Fibroblast of lung (primary cell): ENCODE measurements at places on chromosomes 2 and 18. TPM values are rescaled to one million over a fixed set of nuclear protein-coding genes. Genes with fewer than 3 reads are reported as not detected.

Gene C2orf78
- total RNA-seq: not detected in 2 replicates

Gene CENPA
- total RNA-seq: 1.8 and 9.7 TPM in 2 replicates

GRCh38 chr2:8514796-8515758 lies 166.8 kb upstream of the ID2 start:
- DNase-seq: no peak

- DNase-seq: no peak
Observed at GRCh38 chr2:172220121-172220520, 117.4 kb upstream of the DLX2 start.

- no peak for DNase-seq
Observed at GRCh38 chr2:236847538-236848263, 238.0 kb upstream of the COPS8 start.

DNA sequence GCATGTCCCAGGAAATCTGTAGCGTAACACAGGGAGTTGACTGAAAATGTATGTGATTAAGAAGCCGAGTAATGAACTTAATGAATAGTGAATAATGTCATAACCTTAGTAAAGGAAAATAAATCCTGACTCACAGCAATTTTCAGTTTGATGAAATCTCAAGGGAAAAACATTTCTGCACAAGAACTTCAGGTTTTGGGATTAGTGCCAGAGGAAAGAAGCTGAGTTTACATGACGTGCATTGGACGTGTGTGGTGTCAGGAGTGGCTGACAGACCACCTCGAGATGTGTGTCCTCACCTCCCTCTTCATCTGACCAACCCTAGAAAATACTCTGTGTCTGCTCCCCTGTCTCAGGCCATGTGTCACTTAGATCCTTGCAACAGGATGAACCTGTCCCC lies 39.1 kb downstream of the VWA3B start:
- peak; percentile 12 for DNase-seq
